ENCODE measurements at places on chromosomes 2 and 18.

DNA sequence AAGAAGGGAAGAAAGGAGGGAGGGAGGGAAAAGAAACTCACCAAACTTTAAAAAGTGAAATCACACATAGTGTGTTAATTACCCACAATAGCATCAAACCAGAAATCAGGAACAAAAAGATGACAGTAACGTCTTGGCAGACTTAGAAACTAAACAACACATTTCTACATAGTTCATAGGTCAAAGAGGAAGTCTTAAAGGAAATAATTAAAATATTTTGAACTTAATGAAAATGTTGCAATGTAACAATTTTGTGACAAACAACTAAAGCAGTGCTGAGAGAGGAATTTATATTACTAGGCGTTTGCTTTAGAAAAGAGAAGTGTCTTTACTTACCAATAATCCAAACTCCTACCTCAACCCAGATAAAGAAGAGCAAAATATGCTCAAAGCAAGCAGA is 505.0 kb upstream of the ID2 start:
- no peak overlapping the region for H3K27ac ChIP-seq
- H3K27me3 ChIP-seq: no peaks in the 10 kb centered on the region
- H3K4me3 ChIP-seq: no peak overlapping the region
- no peaks in the 10 kb centered on the region for H3K36me3 ChIP-seq
- H3K4me1 ChIP-seq: peaks cover 8% of the 10 kb centered on the region
- no peak for DNase-seq

DNA sequence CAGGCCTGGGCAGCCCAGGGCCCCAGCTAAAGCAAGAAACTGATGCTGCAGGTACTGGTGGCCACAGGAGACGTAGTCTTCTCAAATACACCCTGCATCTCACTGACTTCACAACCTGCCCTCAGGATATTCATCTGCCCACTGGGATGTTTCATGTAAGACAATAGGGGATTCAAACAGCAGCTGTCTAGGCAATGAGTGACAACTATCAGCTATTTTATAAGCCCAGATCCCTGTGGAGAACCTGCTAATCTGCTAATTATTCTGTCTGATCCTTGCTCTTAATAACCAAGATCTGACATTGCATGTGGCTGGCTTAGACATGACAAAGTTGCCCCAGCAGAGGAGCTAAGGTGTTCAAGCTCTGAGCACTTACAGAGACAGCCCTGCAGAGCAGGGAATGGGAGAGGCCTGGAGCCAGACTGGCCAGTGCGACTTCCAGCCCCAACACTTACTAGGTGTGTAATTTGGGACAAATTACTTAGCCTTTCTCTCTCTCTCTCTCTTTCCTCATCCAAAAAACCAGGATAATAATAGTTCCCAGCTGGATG is 28.6 kb downstream of the SIGLEC15 start:
- H3K4me3 ChIP-seq: no peak overlapping the region
- H3K36me3 ChIP-seq: peaks cover 89% of the 10 kb centered on the region
- 0 out of 2 replicates have a peak, but pooled peaks cover 3% of the 10 kb centered on the region for H3K4me1 ChIP-seq
- H3K27me3 ChIP-seq: no peaks in the 10 kb centered on the region
- no peak for DNase-seq
- no peak overlapping the region for H3K27ac ChIP-seq

DNA sequence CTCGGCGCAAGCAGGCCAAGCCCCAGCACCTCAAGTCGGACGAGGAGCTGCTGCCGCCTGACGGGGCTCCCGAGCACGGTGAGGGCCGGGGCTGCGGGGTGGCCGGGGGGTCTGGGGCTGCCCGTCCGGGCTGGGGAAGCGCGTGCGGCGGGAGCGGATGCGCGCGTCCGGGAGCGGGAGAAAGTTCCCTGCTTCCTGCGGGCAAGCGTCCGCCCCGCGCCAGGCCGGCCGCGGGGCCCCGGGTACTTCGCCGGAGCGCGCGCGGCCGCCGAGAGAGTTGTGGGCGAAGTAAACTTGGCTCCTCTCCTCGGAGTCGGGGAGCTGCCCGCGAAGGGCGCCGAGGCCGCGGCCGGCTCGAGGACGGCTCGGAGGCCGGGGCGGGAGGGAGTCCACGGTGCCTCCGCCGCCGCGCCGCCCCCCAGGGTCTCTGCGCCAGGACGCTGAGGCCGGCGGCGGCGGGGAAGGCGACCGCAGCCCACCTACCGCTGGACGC is 707 bp downstream of the SALL3 start:
- no peak overlapping the region for H3K4me3 ChIP-seq
- H3K27me3 ChIP-seq: peaks cover 80% of the 10 kb centered on the region
- no peaks in the 10 kb centered on the region for H3K36me3 ChIP-seq
- no peaks in the 10 kb centered on the region for H3K4me1 ChIP-seq

- 0 out of 2 replicates have a peak, but pooled peaks cover 6% of the 10 kb centered on the region for H3K27me3 ChIP-seq
- no peaks in the 10 kb centered on the region for H3K36me3 ChIP-seq
- peak overlapping the region; percentile 59 for H3K27ac ChIP-seq
- no peak overlapping the region for H3K4me3 ChIP-seq
These were observed 109.6 kb downstream of the SH3RF3 start for GRCh38 chr2:109238580-109238979.
